ENCODE measurements at places on chromosomes 2 and 18.

- DNase-seq, result no peak
These were observed 53.6 kb upstream of the RNF152 start for GRCh38 chr18:61946449-61946848.

GRCh38 chr2:169107645-169108044, 38.3 kb downstream of the DHRS9 start:
- no peak for DNase-seq

DNA sequence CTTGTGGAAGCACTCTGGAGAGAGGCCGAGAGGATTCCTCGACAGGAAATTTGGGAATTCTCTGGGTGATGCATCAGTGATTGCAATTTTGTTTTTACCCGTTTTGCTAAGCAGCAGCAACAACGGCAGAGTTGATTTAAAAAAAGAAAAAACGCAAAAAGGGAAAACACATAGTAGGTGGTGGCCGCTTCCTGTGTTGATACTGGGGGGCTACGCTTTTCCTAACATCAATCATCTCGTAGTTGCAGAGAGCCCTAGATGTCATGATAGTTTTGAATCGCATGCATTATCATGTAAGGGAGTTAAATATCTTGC, 271 bp upstream of the RBM43 start:
- no peak for DNase-seq

GRCh38 chr2:173775440-173775839, 189.7 kb downstream of the SP3 start:
- DNase-seq, result no peak

Data from vagina (tissue), 2 donors.